Melanocyte of skin (primary cell): ENCODE measurements at places on chromosomes 13 and 19. TPM values are rescaled to one million over a fixed set of nuclear protein-coding genes. Genes with fewer than 3 reads are reported as not detected.

Gene GRWD1
- total RNA-seq = 36.0 and 37.5 TPM in 2 replicates

Gene BEST2
- total RNA-seq = under 0.01 TPM in 1 of 2 replicates, not detected in the other

Gene CRB3
- total RNA-seq = not detected in 2 replicates

Gene KLK12
- not detected in 2 replicates for total RNA-seq

Gene ETV2
- 0.36 TPM in 1 of 2 replicates, not detected in the other for total RNA-seq

Gene PSG6
- not detected in 2 replicates for total RNA-seq

Gene CEACAM19
- total RNA-seq = 0.31 and 0.33 TPM in 2 replicates

Gene TSHZ3
- total RNA-seq = 2.4 and 4.0 TPM in 2 replicates

Gene SELENOV
- total RNA-seq = not detected in 2 replicates

Gene NCR1
- not detected in 2 replicates for total RNA-seq

Gene SIGLEC5
- not detected in 2 replicates for total RNA-seq

Gene CYP2F1
- not detected in 2 replicates for total RNA-seq

Gene FAM83E
- under 0.01 and 0.73 TPM in 2 replicates for total RNA-seq

Gene NEK5
- under 0.01 and 0.15 TPM in 2 replicates for total RNA-seq

Gene LRRC25
- not detected in 2 replicates for total RNA-seq

Gene FFAR3
- not detected in 2 replicates for total RNA-seq

Gene SHISA7
- total RNA-seq = not detected in 2 replicates

Gene DIAPH3
- 10.0 and 10.2 TPM in 2 replicates for total RNA-seq

Gene KLF1
- under 0.01 TPM in 2 replicates for total RNA-seq

Gene ZNF560
- 0.15 and 1.7 TPM in 2 replicates for total RNA-seq

Gene AMH
- total RNA-seq = 0.33 and 0.62 TPM in 2 replicates

Gene GSX1
- total RNA-seq = not detected in 2 replicates

Gene PCDH17
- total RNA-seq = 0.34 and 0.36 TPM in 2 replicates

Gene TEX29
- total RNA-seq = not detected in 2 replicates

Gene ZNF578
- total RNA-seq = 0.46 and 1.00 TPM in 2 replicates

Gene PSENEN
- total RNA-seq = 19.3 and 23.3 TPM in 2 replicates

Gene ERVV-1
- not detected in 2 replicates for total RNA-seq
